ENCODE measurements at places on chromosomes 2 and 18.
A peak's percentile ranks its signal among the peaks of the same experiment; 100 is the strongest.

DNA sequence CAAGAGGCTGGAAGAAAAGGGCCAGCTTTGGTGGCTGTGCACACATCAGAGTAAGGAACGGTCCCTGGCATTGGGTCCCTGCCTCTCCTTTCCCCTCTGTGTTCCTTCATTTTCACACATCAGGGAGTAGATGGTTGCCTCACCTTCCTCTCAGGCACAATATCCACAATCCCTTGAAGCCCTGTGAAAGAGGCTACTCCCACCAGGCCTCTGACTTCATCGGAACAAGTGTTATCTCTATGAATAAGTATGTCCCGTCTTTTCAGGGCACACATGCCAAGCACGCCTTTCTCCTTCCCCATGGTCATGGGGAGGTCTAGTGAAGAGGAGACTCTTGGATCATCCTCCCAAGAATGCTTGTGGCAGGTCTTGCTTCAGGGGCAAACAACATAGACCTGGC lies 61.2 kb upstream of the LMAN1 start:
- no peaks in the 10 kb centered on the region for H3K4me1 ChIP-seq
- H3K4me3 ChIP-seq = no peak overlapping the region
- DNase-seq = no peak
- H3K36me3 ChIP-seq = no peaks in the 10 kb centered on the region
- peaks cover 74% of the 10 kb centered on the region for H3K27me3 ChIP-seq
- H3K27ac ChIP-seq = no peak overlapping the region

GRCh38 chr2:62524293-62524941 lies 18.4 kb upstream of the TMEM17 start:
- no peak for DNase-seq
- no peaks in the 10 kb centered on the region for H3K4me1 ChIP-seq
- H3K27ac ChIP-seq = no peak overlapping the region
- H3K4me3 ChIP-seq = no peak overlapping the region
- H3K36me3 ChIP-seq = no peaks in the 10 kb centered on the region

GRCh38 chr2:216648105-216648504 lies 14.9 kb downstream of the IGFBP2 start:
- DNase-seq = no peak
- peaks cover 52% of the 10 kb centered on the region for H3K27me3 ChIP-seq
- no peaks in the 10 kb centered on the region for H3K4me1 ChIP-seq
- no peaks in the 10 kb centered on the region for H3K36me3 ChIP-seq
- H3K27ac ChIP-seq = no peak overlapping the region

- H3K27me3 ChIP-seq = no peaks in the 10 kb centered on the region
- peaks cover 8% of the 10 kb centered on the region for H3K36me3 ChIP-seq
- peaks cover 78% of the 10 kb centered on the region for H3K4me1 ChIP-seq
- peak overlapping the region; percentile 19 for H3K4me3 ChIP-seq
- DNase-seq = no peak
Observed at GRCh38 chr2:105771836-105772235, 27.1 kb downstream of the NCK2 start.

DNA sequence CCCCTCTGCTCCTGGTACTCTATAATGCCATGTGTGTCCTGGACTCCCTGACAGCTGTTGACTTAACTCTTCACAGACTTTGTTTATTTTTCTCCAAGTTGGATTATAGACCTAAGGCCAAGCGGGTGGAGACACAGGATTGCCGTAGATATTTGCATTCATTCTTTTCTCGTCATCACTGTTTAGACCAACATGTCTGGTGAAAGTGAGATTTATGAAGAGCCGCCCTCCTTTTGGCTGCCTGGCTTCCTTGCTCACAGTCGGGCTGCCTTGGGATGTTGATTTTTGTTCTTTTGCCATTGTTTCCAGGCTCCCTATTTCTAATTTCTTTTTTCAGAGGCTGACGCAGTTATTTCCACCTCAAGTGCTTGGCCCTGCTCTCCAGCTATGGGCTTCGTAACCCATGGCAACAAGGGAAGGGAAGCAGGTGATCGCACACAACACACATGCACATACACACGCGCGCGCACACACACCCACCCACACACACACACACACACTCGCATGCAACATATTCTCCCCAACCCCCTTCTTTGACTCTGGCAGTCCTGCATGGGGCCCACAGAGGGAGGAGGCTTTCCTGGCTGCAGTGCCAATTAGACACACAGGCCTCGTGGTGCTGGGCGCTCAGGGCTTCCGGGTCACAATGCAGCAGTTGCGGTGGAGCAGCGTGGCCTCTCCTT lies 296.5 kb downstream of the MTX2 start:
- peaks cover 4% of the 10 kb centered on the region for H3K4me1 ChIP-seq
- no peak overlapping the region for H3K4me3 ChIP-seq
- H3K27me3 ChIP-seq = peaks cover 82% of the 10 kb centered on the region
- DNase-seq = no peak
- no peak overlapping the region for H3K27ac ChIP-seq

- no peaks in the 10 kb centered on the region for H3K36me3 ChIP-seq
- no peak overlapping the region for H3K4me3 ChIP-seq
- DNase-seq = no peak
Observed at GRCh38 chr18:31702449-31702848, 18.1 kb upstream of the B4GALT6 start.

DNA sequence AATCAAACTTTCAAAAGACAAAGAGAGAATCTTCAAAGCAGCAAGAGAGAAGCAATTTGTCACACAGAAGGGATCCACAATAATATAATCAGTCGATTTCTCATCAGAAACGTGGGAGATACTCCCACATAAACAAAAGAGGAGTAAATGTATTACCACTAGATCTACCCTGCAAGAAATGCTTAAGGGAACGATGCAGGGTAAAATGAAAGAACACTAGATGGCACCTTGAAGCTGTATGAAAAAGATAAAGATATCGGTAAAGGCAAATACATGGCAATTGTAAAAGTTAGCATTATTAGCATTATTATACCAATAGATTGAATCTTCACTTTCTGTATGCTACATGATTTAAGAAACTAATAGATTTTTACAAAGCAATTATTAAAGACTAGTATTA lies 677.0 kb downstream of the SUCLG1 start:
- DNase-seq = no peak
- no peaks in the 10 kb centered on the region for H3K4me1 ChIP-seq
- no peak overlapping the region for H3K27ac ChIP-seq

DNA sequence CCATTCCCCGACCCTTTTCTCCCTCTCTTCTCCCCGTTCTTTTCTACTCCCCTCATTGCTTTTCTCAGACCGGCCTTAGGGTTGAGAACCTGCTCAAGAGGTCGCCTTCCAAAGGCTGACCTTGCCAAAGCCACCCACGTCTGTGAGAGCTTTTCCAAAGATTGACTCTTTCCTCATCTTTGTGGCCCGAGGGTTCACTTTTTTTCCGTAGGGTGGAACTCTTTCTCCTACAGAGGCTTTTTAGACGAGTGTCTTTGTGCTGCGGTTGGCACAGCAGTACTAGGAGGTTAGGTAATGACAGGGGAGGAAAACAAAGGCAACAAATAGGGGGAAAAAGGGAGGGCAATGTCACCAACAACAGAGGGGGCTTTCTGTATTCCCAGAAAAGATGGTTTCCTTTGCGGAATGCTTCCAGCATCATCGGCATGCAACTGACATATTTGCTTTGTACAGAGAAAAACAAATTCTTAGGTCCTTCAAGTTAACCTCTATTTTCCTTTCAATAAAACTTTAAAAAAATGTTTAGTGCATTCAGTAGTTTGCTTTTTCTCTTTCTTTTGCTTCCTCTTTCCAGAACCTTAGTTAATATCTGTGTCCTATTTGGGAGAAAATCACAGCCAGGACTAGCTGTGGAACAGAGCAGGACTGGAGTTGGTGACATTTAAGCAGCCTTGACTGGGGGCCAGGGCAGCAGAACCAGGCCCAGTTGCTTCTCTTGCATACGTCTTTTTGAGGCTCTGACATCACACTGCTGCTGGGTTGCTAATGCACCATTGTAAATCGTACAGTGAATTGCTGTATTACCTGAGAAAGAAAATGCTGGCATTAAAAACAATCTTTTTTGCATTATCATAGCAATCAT lies 188.1 kb upstream of the FANCL start:
- no peak for DNase-seq
- peak overlapping the region; percentile 67 for H3K4me3 ChIP-seq
- H3K27ac ChIP-seq = no peak overlapping the region
- H3K27me3 ChIP-seq = peaks cover 53% of the 10 kb centered on the region

GRCh38 chr18:49520661-49521145 lies 33.7 kb upstream of the C18orf32 start:
- H3K27ac ChIP-seq = no peak overlapping the region
- DNase-seq = no peak
- H3K4me1 ChIP-seq = peaks cover 2% of the 10 kb centered on the region
- no peak overlapping the region for H3K4me3 ChIP-seq
- H3K36me3 ChIP-seq = no peaks in the 10 kb centered on the region

GRCh38 chr18:68991286-68991685 lies 193.4 kb downstream of the CCDC102B start:
- H3K4me1 ChIP-seq = no peaks in the 10 kb centered on the region
- no peaks in the 10 kb centered on the region for H3K27me3 ChIP-seq
- H3K36me3 ChIP-seq = no peaks in the 10 kb centered on the region
- no peak for DNase-seq

GRCh38 chr2:215755641-215756345 lies 257.6 kb downstream of the MREG start:
- no peak overlapping the region for H3K4me3 ChIP-seq
- H3K36me3 ChIP-seq = peaks cover 5% of the 10 kb centered on the region
- peaks cover 8% of the 10 kb centered on the region for H3K4me1 ChIP-seq
- no peak for DNase-seq
- no peak overlapping the region for H3K27ac ChIP-seq
- peaks cover 5% of the 10 kb centered on the region for H3K27me3 ChIP-seq

DNA sequence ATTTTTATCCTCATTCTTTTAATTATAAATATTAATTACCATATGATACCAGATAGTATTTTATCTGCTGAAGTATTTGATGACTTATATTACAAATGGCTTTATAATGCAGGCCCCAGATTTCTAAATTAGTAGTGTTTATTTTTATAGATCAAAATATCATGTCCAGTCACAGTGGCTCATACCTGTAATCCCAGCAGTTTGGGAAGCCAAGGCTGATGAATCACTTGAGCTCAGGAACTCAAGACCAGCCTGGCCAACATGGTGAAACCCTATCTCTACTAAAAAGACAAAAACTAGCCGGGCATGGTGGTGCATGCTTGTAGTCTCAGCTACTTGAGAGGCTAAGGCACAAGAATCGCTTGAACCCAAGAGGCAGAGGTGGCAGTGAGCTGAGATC lies 100.1 kb upstream of the ARHGAP15 start:
- peaks cover 13% of the 10 kb centered on the region for H3K27me3 ChIP-seq
- H3K27ac ChIP-seq = no peak overlapping the region

DNA sequence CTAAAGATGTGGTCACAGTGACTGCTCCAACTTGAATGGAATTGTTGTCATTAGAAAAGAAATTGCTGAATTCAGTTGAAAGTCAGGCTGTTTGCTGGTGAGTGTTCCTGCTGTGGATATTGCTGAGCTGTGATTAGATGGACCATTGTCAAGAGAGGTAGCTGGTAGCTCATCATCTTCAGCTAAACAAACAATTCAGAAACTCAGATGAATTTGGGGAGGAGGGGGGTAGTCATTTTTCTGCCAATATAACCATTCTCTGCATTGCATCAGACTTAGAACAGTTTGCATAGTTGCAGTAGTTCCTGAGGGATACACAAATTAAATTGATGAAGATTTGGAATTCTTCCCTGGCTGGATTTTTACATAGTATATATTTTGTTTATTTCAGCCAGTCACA lies 108.3 kb downstream of the MTCL1 start:
- H3K27me3 ChIP-seq = peaks cover 22% of the 10 kb centered on the region
- no peak overlapping the region for H3K27ac ChIP-seq
- DNase-seq = no peak

- no peaks in the 10 kb centered on the region for H3K4me1 ChIP-seq
- no peak overlapping the region for H3K27ac ChIP-seq
- no peak overlapping the region for H3K4me3 ChIP-seq
Observed at GRCh38 chr2:188853307-188853706, 120.9 kb upstream of the COL3A1 start.

DNA sequence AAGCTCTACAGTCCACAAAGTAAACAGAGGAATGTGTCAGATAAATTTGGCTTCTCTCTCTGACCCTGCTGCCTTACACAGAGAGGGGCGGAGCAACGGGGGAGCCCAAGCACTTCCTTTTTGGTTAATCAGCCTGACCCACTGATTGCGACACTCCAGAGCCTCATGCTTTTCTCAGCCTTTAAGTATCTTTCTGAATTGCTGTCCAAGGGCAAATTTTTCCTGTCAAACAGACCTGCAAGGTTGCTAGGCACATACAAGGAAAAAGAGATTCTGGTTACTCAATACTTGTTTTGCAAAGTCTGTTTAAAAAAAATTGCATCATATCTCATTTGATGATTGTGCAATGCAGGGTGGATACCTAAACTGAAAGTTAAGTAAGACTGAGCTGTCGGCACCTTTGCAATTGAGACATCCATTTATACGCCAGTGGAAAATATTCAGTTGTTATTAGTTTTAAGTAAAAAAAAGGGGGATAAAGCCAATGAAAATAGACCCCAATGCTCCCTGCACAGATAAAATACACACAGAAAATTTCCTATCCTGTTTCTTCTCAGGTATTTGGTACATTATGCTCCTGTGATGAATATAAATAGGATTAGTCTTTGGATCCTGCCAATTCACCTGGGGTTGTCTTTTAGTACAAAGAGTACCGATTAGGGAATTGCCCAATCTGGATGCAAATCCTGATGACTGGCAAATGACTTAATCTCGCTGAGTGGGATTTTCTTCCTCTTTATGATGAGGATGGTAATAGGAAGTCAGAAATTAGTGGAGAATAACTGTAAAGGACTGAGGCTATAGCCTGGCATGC lies 260.2 kb upstream of the TRIB2 start:
- no peak for DNase-seq
- H3K27ac ChIP-seq = peak overlapping the region; percentile 87
- H3K36me3 ChIP-seq = no peaks in the 10 kb centered on the region
- H3K4me3 ChIP-seq = peak overlapping the region; percentile 84
- H3K27me3 ChIP-seq = no peaks in the 10 kb centered on the region

GRCh38 chr2:240154606-240155005 lies 14.1 kb upstream of the OTOS start:
- H3K27ac ChIP-seq = no peak overlapping the region
- H3K27me3 ChIP-seq = peaks cover 25% of the 10 kb centered on the region
- peaks cover 2% of the 10 kb centered on the region for H3K36me3 ChIP-seq

DNA sequence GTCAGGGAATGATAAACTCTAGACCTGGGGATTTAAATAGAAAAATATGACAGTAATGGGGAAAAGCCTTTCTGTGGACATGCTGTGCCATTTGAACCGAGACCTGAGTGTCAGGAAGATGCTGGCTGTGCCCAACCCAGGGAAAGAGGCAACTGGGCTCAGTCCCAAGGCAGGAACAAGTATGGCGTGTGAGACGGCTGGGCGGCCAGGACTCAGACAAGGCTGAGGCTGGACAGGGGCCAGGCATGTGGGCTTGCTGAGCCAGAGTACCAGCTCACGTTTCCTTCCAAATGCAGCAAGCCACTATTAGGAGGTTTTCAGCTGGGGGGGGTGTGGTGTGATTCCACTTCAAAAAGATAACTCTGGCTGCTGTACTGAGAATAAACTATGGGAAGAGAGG lies 92.4 kb downstream of the INPP5D start:
- no peak overlapping the region for H3K4me3 ChIP-seq
- H3K27ac ChIP-seq = peak overlapping the region; percentile 77

GRCh38 chr2:3242747-3243369 lies 134.8 kb downstream of the EIPR1 start:
- peaks cover 5% of the 10 kb centered on the region for H3K36me3 ChIP-seq
- peak; percentile 20 for DNase-seq
- H3K4me3 ChIP-seq = peak overlapping the region; percentile 76
- peaks cover 34% of the 10 kb centered on the region for H3K4me1 ChIP-seq
- peak overlapping the region; percentile 90 for H3K27ac ChIP-seq
- no peaks in the 10 kb centered on the region for H3K27me3 ChIP-seq

- no peak overlapping the region for H3K4me3 ChIP-seq
- no peaks in the 10 kb centered on the region for H3K36me3 ChIP-seq
- H3K27ac ChIP-seq = peak overlapping the region; percentile 11
- peaks cover 7% of the 10 kb centered on the region for H3K27me3 ChIP-seq
- H3K4me1 ChIP-seq = no peaks in the 10 kb centered on the region
Observed at GRCh38 chr2:239902749-239903201, 122.4 kb downstream of the NDUFA10 start.

Data from T-helper 17 cell (primary cell).